ENCODE measurements at places on chromosomes 11 and 22.

- no peak for DNase-seq
These were observed 61.2 kb downstream of the CD82 start for GRCh38 chr11:44626645-44627044.

DNA sequence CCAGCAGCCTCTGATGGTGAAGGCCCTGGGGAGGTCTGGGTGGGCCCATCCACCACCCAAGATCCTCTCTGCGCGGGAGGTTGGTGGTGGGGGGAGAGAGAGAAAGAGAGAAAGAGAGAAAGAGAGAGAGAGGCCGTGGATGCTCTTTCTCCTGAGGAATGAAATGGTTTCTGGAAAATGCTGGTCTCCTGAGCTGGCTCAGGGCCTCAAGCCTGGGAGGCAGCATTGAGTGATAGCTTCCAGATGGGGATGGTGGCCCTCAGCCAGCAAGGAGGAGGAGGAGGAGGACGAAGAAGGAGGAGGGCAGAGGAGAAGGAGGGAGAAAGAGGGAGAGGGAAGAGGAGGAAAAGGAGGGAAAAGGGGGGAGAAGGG is 4.6 kb downstream of the TSPAN32 start:
- no peak for DNase-seq

- DNase-seq, result no peak
These were observed 32.3 kb downstream of the ELF5 start for GRCh38 chr11:34481307-34481706.

GRCh38 chr11:75100314-75100713 is 3.6 kb upstream of the OR2AT4 start:
- no peak for DNase-seq

DNA sequence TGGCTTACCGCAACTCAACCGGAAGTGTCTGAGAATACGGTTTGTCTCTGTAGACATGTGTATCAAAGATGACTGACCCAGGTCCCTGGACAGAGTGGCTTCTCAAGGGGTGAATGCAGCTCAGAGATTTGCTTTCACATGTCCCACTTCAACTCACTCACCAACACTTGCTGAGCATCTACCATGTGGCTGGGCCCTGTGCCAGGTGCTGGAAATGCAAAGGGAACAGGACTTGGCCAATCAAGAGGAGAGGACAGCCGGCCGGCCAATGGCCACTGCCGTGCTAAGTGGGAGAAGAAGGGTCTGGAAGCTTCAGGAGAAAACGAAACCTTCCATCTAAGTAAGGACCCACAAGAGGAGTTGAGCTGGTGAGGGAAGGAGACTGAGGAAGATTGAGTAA is 151.3 kb downstream of the CEP164 start:
- DNase-seq, result no peak

DNA sequence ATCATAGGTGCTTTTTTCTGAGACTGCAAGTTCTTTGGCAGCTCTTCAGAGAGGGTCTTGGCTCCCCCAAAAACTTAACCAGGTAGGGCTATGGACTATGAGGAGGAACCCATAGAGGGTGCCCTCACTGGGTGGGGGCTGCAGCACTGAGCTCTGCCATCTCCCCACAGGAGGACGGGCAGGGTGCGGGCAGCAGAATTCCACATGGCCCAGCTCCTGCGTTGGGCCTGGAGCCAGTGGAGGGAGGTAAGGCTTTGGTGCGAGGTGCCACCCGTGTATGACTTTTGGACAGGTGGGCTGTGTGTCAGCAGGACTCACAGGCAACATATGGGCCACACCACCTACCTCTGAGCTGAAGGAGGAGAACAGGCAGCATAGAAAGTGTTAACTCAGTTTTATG is 58.4 kb downstream of the PISD start:
- no peak for DNase-seq

GRCh38 chr11:61609980-61610366 is 29.1 kb upstream of the SYT7 start:
- no peak for DNase-seq

Data from AML-193 (cell line).